ENCODE measurements at places on chromosomes 12 and 14.
A peak's percentile ranks its signal among the peaks of the same experiment; 100 is the strongest.

GRCh38 chr12:106907411-106907810 is 48.3 kb upstream of the TMEM263 start:
- DNase-seq, result no peak

DNA sequence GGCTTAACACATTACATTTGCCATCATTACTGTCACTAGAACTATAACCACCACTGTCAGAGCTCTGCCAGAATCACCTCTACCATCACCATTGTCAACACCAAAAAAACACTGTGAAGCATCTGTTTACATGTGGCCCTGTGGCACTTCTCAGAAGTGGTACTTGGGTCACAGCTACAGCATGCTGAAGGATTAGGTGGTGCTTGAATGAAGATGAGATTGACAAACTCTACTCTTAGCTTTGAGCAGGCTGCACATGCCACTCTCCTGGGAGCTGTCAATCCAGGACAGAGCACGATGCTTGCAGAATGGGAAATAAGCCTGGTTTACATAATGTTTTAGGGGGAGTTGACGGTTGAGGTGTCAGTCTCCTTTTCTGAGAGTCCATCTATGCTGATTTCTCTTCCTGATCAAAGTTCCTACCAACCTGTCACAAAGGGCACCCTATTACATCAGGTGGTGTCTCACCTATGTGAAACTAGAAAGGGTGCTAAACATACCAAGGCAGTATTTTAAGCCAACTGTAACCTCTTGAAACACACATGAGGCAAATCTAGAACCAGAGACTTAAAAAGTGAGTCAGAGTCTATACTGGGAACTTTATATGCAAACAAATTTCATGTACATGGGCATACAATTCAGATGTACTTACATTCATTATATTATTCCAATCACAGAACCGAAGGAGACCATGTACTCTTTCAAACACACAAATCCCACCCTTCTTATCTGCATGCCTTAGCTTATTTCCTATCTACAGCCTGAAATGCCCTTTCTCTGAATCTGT is 258.7 kb downstream of the EMP1 start:
- no peak for DNase-seq

DNA sequence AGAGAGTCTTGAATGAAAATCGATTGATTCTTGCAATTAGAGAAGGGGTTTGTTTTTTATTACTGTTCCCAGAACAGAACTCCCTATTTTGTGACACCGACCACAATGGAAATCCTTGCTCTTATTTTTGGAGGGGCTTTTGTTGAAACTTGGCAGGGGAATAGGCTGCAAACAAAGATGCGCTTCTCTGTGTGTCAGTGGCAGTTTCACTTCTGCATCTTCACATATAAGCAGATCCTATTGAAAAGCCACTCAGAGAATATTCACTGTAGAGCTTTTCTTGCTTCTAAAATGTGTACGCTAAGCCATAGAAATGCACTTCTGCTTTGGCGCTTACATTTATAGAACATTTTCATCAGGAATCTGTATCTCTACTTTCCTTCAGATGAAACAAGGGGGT is 1822.4 kb upstream of the SEL1L start:
- DNase-seq, result no peak

DNA sequence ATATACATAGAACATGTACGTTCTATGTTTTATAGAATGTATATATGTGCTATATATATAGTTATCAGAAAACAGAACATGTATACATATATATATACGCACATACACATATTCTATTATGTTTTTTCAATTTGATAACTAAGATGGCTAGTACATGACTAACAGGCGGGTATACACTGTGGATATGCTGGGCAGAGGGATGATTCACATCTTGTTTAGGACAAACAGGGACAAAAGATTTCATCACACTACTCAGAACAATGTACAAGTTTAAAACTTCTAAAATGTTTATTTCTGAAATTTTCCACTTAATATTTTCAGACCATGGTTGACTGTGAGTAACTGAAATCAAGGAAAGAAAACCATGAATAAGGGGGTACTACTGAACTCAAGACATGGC is 17.4 kb downstream of the TIMELESS start:
- DNase-seq, result no peak

DNA sequence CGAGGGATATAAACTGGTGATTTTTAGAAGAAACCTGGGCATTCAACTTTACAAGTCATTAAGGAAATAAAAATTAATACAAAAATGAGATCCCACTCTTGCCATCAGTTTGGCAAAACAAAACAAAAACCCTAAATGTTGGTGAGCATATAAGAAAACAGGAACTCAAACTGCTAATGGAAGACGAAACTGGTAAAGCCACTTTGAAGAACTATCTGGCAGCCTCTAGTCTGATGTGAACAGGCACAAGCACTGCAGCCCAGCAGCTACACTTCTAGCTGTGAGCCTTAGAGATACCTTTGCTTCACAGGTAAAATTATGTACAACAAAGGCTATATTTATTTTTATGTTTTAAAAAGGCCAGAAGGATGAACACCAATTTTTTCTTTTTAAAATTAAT is 459.6 kb downstream of the ZFP36L1 start:
- DNase-seq, result no peak

GRCh38 chr12:31631809-31632208 is 27.7 kb upstream of the ETFBKMT start:
- no peak for DNase-seq

DNA sequence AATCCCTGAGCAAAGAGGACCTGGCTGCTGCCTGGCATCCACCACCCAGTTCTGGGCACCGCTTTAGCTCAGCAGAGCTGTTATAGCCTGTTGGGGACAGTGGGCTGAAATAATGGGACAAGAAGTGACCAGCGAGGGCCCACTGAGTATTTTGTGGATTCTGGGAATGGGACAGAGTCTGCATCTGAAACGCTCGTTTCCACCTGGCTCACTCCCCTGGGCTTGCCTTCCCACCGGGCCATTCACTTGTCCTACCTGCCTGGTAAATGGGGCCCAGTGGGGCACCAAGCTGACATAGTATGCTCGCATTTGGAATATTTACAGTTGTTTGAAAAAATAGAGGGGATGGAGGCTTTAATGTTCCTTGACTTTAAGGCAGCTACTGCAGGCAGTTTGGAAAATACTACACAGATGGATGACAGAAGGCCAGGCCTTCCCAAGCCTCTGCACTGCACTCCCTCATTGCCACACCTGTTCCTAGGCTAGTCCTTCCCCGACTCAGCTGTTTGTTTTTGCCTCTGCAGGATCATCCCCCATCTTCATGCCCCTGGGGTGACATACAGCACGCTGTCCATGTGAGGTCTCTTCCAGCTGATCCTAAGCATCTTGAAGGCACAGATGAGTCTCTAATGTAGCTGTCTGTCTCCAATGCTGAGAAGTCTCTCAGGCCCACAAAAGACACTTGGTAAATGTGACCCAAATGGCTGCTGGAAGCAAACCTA is 61.3 kb upstream of the DICER1 start:
- no peak for DNase-seq

- no peak for DNase-seq
Measured at GRCh38 chr14:89899291-89899690, 55.2 kb downstream of the EFCAB11 start.

DNA sequence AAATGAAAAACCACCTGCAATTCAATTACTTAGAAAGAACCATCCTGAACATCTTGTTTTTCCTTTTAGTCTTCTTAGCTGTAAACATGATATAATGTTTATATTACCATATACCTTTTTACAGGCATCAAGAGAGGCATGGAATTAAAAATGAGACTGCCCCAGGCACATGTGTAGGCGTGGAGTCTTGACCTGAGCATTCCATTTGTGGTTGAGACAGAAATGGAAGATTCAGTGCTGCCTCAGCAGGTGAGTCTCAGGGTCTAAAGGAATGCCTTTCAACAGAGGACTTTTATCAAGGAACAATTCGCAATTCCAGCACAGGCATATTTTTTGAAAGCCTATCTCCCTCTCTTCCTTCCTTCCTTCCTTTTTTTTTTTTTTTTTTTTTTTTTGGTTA is 8.0 kb upstream of the NANOGNB start:
- no peak for DNase-seq

DNA sequence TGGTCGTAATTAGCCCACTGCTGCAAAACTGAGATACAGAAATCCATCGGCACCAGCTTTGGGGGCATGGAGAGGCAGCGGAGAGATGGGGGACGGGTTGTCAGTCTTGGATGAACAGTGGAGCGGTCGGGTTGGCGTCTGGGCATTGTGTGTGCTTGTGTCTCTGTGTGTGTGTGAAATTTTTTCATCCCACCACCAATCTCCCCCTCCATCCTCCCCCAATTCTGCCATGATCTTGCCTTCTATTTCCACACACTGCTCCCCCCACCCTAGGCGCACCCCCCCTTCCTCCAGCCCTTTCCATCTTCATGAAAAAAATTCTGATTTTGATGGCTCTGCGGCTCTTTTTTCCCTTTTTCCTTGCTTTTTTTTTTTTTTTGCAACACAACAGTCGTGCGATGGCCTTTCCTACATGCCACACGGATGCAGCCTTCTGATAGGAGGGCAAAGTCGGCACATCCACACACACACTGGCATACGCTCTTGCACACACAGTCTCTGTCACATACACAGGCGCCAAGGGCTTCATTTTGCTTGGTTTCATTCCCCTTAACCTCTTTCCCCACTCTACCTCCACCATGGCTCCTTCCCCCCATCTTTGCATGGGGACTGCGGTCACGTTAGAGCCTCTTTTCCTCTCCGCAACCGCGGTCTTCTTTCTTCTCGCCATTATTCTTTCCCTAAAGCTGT is 3.3 kb downstream of the NRXN3 start:
- no peak for DNase-seq

DNA sequence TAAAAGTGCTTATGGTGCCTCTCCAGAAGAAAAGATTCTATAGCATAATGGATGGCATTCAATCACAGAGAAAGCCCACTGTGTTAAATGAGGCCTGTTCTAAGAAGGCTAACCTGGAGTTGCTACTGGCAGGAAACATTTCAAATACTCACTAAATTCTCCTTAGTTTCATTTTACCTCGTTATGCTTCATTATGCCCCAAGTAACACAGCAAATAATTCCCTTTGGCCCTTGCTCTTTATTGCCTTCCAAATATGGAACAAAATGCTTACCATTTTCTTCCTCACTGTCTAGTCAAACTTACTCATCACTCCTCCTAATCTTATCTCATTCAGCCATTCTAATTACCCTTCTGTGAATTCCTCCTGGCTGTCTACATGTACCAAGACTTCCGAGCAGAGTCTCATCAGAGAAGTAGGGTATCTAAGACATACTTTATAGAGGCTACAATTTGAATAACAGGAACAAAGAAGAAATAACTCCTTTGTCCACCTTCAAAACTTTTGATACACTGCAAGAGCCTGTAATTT is 292.1 kb upstream of the CLEC14A start:
- no peak for DNase-seq

GRCh38 chr12:124536641-124537040 is 30.8 kb downstream of the NCOR2 start:
- DNase-seq, result no peak

- no peak for DNase-seq
Measured at GRCh38 chr12:90257927-90258624, 549.4 kb upstream of the ATP2B1 start.

DNA sequence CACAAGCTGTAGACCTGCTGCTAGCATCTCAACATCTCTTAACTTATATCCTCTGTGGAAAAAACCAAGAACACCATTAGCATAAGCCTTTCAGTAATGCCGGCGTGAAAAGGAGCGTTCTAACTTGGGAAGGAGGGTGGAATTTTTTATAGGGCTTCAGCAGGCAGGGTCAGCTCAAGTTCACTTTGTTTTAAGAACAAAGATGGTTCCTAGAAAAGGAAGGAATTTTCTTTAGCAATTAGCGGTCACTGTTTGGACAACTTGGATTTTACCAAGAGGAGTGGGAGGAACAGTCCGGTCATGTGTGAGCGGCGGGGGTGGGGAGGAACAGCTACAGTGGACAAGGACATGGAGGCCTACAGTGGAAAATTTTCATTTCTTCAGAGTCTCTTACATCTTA is 35.9 kb downstream of the BBS10 start:
- no peak for DNase-seq

DNA sequence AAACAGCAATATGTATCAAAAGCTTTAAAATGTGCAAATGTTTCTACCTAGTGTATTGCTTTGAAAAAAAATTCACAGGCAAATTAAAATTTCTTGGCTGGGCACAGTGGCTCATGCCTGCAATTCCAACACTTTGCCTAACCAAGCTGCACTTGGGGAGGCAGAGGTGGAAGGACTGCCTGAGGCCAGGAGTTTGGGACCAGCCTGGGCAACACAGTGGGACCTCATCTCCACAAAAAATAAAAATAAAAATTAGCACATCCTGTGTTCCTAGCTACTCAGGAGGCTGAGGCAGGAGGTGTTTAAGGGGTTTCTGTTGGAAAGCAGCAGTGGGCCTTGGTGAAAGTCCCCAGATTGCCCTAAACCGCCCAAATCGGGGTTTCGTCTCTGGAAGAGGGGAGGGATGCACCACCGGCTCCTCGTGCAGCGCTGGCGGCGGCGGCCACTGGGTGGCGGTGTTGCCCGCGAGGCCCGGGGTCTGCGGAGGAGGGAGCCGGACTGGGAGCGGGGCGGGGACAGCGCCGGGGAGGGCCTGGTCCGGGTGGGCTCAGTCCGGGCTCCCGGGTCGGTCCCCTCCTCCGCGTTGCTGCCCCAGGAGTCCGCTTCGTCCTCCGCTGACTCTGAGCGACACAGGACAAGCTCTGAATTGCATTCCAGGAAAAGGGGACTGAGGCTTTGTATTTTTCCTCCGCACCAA is 265.6 kb downstream of the AACS start:
- peak; percentile 15 for DNase-seq

DNA sequence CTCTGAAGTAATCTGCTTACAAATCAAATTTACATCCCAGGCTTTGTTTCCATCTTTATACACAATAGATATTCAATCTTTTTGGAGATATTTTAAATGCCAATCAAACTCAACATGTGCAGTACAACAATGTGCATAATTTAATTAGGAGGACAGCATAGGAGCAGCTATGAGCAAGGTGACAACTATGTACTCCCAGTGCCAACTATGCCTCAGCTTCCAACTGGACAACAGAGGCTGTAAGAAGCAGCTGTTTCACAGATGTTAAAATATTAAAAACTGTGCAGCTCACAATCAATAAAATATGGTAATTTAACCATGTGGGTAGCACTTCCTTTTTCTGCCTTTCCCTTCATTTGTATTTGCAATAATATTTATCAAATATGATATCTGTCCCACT is 99.9 kb downstream of the ST8SIA1 start:
- DNase-seq, result no peak

DNA sequence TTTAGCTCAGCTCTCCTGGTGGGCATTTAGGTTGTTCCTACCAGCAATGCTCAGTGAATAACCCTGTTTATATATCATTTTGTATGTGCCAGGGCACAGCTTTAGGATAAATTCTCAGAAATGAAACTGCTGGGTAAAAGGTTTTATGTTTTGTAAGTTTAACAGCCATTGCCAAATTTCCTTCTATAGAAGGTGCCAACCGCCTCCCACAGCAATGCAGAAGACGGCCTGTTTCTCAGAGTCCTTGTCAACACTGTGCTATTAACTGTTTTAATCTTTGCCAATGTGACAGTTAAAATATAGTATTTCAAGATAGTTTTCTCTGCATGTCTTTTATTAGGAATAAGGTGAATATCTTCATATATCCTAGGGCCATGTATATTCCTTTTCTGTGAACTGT is 65.0 kb downstream of the PPP1R13B start:
- DNase-seq, result no peak

- DNase-seq, result no peak
Measured at GRCh38 chr12:104495786-104496185, 39.0 kb downstream of the CHST11 start.
